Trophoblast cell (in vitro differentiated cells and primary cell): ENCODE measurements at places on chromosomes 12 and 14.

DNA sequence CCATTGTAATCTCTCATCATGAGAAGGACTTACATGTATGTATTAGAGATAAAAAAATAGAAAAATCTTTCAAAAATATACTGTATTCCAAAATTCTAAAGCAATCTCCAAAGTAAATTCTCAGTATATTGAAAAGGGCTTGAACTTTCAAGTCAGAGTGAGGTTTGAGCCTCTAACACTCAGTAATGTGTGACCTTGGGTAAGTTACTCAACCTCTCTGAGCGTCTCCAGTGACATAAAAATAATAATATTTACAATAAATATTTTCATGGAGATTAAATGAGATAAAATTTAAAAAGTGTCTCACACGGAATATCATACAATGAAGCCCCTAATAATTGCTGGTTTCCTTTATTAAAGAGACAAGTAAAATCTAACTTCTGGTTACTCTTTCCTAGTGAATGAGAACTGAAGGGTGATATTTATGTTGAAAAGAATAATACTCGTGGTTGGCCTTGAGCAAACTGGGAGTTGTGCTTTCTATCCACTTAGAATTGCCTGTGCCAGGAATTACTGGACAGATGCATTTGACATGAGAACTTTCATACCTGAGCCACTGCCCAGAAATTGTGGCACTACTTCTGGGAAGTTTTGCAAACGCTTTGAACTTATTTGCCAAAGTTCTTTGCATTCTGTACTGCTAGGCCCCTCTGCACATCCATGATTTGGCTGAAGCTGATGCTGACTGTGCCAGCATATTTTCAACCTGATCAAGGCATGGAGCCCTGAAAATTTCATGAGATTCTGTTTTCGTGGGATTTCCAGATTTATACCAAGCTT lies 933.7 kb downstream of the GALC start:
- H3K4me1 ChIP-seq: no peaks in the 10 kb centered on the region
- H3K4me3 ChIP-seq: no peak overlapping the region
- H3K27me3 ChIP-seq: no peaks in the 10 kb centered on the region
- no peaks in the 10 kb centered on the region for H3K36me3 ChIP-seq
- no peak overlapping the region for H3K27ac ChIP-seq

- DNase-seq: peak; percentile 28
- H3K36me3 ChIP-seq: peaks cover 75% of the 10 kb centered on the region
Observed at GRCh38 chr12:47797441-47797840, 22.3 kb downstream of the HDAC7 start.

- H3K4me3 ChIP-seq: no peak overlapping the region
- peak overlapping the region; percentile 1 for H3K27ac ChIP-seq
- H3K27me3 ChIP-seq: no peaks in the 10 kb centered on the region
- H3K4me1 ChIP-seq: peaks cover 58% of the 10 kb centered on the region
Observed at GRCh38 chr14:68945585-68946488, 33.3 kb downstream of the ACTN1 start.

DNA sequence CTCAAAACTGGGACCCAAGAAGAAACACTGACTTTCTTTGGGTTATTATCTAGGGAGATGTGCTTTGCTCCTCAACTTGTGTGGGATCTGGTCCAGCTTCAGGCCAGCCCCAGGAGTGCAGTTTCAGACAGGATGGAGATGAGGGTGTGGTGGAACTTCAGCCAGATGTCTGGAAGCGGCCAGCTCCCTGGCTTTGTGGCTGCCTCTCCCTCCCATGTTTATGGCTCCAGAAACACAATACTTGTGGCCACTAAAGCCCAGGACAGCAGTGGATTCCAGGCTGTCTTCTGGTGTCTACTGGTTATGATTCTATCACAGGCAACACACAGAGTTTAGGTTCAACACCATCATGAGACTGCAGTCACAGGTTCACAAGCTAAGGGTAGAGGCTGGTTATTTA lies 44.2 kb upstream of the EMP1 start:
- H3K27ac ChIP-seq: no peak overlapping the region
- H3K4me3 ChIP-seq: no peak overlapping the region
- H3K27me3 ChIP-seq: no peaks in the 10 kb centered on the region

DNA sequence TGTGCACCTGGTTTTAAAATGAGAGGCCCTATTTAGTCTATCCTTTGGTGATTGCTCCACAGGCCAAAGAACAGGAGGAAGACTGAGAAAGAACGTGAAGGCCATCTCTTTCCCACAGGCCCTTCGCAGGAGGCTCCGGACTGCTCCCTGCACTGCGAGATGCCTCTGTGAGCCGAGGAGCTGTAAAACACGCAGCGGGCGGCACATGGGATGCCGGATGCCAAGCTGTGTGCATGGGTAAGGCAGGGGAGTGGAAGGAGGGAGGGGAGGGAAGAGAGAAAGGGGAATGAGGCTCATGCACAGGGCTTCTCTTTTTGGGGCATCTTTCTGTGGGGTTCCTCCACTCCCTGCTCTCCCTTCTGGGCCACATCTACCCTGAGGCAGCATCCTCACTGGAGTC lies 61.6 kb downstream of the SPTB start:
- no peaks in the 10 kb centered on the region for H3K27me3 ChIP-seq
- H3K36me3 ChIP-seq: no peaks in the 10 kb centered on the region
- H3K27ac ChIP-seq: no peak overlapping the region

- no peaks in the 10 kb centered on the region for H3K4me1 ChIP-seq
- no peak overlapping the region for H3K27ac ChIP-seq
- DNase-seq: no peak
- H3K27me3 ChIP-seq: no peaks in the 10 kb centered on the region
- no peak overlapping the region for H3K4me3 ChIP-seq
Observed at GRCh38 chr12:121057794-121058193, 18.7 kb upstream of the OASL start.

DNA sequence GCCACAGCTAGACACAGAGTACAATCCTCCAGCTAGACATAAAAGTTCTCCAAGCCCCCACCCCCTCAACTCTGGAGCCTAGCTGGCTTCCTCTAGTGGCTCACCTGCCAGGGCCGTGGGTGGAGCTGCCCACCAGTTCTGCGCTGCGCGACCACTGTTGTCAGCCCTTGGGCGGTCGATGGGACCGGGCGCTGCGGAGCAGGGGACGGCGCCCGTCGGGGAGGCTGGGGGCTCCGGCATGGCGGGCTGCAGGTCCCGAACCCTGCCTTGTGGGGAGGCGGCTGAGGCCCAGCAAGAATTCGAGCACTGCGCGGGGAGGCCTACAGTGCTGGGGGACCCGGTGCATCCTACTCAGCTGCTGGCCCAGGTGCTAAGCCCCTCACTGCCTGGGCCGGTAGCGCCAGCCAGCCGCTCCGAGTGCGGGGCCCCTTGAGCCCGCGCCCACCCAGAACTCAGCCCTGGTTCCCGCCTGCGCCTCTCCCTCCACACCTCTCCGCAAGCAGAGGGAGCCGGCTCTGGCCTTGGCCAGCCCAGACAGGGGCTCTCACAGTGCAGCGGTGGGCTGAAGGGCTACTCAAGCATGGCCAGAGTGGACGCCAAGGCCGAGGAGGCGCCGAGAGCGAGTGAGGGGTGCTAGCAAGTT lies 51.0 kb downstream of the RTN1 start:
- H3K4me1 ChIP-seq: no peaks in the 10 kb centered on the region
- H3K4me3 ChIP-seq: no peak overlapping the region
- H3K36me3 ChIP-seq: no peaks in the 10 kb centered on the region
- no peaks in the 10 kb centered on the region for H3K27me3 ChIP-seq

DNA sequence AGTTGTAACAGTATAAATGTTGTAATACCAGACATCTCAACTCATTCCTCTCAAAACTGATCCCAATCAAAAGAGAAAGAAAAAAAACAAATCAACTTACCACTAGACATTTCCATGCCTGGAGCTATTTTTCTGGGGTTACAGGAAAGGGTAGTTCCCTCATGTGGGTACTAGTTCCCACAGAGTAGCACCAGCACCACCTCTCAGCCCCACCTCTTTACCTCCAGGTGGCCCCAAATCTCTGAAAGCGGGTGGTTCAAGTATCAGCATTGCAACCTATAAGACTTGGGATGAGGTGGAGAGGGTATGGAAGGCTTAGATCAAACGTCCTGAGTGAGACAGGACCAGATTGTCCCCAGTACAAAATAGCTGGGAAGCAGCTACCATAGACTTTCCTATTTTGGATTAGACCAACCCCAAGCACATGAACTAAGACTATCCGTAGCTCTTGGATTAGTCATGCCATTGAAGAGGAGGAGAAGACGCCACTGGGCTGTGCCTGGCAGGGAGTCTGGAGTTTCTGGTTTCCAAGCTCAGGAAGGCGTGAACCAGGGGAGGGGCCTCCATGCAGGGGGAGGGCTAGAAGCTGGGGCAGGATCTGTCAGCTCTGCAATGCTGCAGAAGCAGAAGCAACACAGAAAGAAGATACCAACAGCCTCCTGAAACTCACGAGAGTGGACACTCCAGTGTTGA lies at the start of gene SLC39A2:
TSS of gene SLC39A2 (plus strand) at position 620 of the 693 bp plus-strand sequence. CDS start 154 bp downstream, outside the sequence.
- peaks cover 8% of the 10 kb centered on the region for H3K36me3 ChIP-seq
- no peak within 1 kb of the TSS for H3K4me3 ChIP-seq
- peak; percentile 86 for DNase-seq
- peaks cover 10% of the 10 kb centered on the region for H3K4me1 ChIP-seq
- peak within 1 kb of the TSS; percentile 84 for H3K27ac ChIP-seq

GRCh38 chr12:121724925-121725324 lies 12.4 kb downstream of the TMEM120B start:
- H3K27me3 ChIP-seq: no peaks in the 10 kb centered on the region
- H3K36me3 ChIP-seq: peaks cover 2% of the 10 kb centered on the region
- H3K27ac ChIP-seq: no peak overlapping the region
- no peak overlapping the region for H3K4me3 ChIP-seq

DNA sequence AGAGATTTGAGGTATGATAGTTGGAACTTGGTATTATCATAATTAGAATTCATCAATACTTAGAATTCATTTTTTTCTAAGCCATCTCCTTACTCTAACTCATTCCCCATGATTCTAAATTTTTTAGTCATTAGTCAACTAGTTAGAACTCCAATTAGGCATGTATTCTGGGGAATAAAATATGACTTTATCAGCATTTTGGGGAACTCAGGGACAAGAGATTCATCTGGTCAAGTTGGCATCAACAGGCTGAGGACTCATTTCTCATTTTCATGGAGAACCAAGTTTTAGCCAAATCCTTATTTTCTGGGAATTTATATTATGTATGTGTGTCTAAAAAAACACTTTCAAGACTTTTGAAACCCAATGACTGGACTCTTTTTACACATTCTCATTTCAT lies 29.2 kb downstream of the DIP2B start:
- H3K4me1 ChIP-seq: peaks cover 13% of the 10 kb centered on the region
- DNase-seq: no peak
- no peaks in the 10 kb centered on the region for H3K27me3 ChIP-seq
- H3K4me3 ChIP-seq: no peak overlapping the region
- H3K36me3 ChIP-seq: peaks cover 2% of the 10 kb centered on the region
